NCI-H1105 (cell line): ENCODE measurements at places on chromosomes 7 and 10.
A peak's percentile ranks its signal among the peaks of the same experiment; 100 is the strongest.

- DNase-seq = no peak
Measured at GRCh38 chr10:76946270-76946669, 691.3 kb downstream of the KCNMA1 start.

- DNase-seq = no peak
Measured at GRCh38 chr10:72694476-72695369, 2.8 kb downstream of the MCU start.

DNA sequence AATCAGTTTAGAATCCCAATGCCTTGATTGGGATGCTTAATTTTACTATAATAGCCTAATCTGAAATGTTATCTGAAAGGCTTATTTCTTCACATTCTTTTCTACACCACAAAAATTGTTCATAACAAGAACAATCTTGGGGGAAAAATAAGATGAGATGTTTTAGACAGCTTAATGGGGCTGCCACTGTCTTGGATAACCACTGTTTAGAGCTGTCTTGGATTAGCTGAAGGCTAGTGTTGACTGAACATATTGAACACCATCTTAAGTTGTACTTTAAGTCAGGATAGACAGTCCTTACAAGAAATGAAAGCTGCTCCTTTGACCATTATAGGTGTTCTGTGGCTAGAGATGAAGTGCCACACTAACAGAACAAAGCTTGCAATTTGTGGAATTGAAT is 501.3 kb downstream of the GFRA1 start:
- DNase-seq = no peak

GRCh38 chr7:84042110-84042539 is 152.5 kb downstream of the SEMA3A start:
- no peak for DNase-seq

DNA sequence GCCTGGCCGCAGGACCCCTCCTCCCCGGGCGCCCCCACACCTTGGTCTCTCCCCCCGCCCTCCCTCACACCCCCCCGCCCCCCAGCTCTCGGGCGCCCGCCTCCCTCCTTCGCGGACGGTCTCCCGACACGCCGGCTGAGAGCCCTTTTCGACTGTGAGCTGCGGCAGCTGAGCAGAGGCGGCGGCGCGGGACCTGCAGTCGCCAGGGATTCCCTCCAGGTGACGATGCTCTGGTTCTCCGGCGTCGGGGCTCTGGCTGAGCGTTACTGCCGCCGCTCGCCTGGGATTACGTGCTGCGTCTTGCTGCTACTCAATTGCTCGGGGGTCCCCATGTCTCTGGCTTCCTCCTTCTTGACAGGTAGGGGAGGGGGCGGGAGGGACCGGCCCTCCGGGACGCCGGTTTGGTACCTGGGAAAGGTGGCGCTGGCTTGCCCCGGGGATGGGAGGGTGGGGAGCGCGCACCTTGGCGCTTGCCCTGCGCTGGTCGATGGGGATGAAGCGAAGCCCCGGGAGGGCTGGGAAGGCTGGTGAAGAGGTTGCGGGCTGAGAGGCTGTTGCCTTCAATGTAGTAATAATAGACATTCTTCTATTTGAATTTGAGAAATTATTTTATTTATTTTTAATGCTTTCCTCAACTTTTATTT is at the start of gene BMPER:
Gene BMPER (plus strand): TSS at position 151 of the 644 bp plus-strand sequence. CDS start 75 bp downstream, at position 226.
- DNase-seq = peak; percentile 78

DNA sequence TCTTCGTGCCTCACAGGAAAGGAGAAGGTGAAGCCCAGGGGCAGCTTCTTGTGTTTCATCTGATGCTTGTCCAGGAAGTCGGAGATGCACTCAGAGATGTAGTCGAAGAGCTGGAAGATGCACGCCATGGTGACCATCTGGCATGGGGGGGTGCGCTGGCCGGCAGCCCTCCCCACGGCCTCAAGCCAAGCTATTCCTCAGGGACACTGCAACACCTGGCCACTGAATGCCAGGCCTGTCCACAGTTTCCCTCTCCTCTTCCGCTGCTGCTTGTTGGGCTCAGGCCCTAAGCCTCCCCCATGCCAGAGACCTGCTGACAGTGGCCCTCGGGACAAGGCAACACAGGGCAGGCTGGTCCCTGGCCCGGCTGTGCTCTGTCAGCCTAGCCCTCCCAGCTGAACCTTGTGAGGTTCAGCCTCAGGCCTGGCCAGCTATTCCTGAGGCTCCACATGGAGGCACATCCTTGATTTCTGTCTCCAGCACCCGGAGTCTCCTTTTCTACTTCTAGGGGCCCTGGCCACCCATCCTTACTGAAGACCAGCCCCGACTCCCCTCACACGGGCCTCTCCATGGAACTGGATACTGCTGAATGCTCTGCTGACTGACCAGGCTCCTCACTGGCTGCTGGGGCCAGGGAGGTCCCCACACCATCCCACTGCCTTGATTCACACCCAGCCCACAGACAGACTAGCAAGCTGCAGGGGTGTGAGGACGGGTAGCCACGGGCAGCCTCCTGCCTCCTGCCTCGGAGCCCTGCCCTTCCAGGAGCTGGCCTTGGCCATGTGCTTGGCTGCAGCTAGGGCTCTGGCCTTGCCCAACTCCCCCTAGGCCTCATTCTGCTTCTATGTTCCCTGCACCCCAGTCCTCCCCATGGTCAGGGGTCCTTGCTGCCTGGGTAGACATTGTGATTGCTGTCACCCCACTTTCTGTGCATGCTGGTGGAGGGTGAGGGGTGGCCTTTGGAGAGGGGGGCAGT is 10.1 kb upstream of the MYL7 start:
- no peak for DNase-seq

- DNase-seq = no peak
Measured at GRCh38 chr7:145088111-145088745, 252.4 kb upstream of the TPK1 start.

- DNase-seq = no peak
Measured at GRCh38 chr10:95263864-95264226, 27.0 kb downstream of the PDLIM1 start.

- DNase-seq = no peak
Measured at GRCh38 chr7:7933915-7934526, 34.6 kb upstream of the GLCCI1 start.

- no peak for DNase-seq
Measured at GRCh38 chr10:72626444-72626754, 520 bp upstream of the MICU1 start.

- DNase-seq = no peak
Measured at GRCh38 chr7:36192053-36192824, 39.2 kb downstream of the EEPD1 start.

GRCh38 chr10:111836571-111836970 is 347.0 kb downstream of the GPAM start:
- no peak for DNase-seq
